ENCODE measurements at places on chromosomes 5 and 9. TPM values are rescaled to one million over a fixed set of nuclear protein-coding genes. Genes with fewer than 3 reads are reported as not detected.

DNA sequence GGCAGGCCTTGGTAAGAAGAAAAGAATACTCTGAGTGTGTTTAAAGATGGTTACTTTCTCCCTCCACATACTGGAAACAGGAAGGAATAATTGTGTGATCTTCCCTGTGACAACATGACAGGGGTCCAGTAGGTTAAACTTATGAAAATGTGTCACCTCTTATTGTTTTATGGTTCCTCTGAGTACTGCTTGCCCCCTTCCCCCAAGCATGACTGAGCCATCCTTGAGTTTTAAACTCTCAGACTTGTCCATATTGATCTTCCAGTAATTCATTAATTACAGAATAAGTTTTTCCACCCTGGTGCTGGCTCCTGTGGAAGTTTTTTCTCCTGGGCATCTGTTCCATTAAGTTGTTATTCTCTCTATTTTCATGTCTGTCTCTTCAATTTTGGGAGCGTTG, 95.8 kb downstream of the CNTLN start:
- DNase-seq, result no peak

DNA sequence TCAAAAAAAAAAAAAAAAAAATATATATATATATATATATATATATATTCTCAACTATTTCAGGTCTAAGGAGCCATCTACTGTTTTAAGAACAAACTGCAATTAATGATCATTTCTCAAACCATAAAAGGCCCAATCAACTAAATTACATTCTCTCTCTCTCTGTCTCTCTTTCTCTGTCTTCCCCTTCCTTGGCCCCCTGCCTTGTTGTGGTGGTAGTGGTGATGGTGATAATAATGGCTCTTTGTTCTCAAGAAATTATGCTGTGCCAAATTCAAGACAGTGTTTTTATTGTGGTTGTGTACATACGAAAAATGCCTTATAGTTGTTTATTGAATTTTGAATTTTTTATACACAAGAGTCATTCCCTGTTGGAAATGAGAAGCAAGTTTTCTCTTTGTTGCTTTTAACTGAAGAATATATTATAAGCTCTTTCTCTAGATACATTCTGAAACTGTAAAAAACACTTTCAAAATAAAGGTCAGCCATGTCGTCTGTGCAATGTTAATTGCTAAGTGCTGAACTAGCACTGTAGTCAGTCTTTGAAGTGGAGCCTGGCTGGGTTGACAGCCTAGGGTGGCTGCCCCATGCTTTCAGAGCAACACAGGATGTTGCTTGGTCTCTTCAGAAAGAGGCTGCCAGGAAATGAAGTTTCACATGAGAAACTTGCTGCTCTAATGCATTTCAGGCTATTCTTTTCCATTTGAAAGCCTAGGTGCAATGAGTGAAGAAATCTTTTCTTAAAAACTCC, 96.0 kb downstream of the HINT1 start:
- peak; percentile 80 for DNase-seq

DNA sequence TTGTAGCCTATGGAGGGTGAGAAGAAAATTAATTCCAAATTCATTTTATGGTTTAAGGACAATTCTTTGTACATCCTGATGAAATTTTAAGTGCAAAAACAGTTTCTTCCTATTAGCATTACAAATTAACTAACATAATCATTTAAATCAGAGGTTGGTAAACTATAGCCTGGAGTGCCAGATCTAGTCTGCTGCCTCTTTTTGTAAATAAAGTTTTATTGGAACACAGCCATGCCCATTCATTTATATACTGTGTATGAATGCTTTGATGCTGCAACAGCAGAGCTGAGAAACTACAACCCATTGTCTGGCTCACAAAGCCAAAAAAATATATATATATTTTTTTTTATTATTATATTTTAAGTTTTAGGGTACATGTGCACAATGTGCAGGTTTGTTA, 80.2 kb downstream of the FNIP1 start:
- DNase-seq, result no peak

DNA sequence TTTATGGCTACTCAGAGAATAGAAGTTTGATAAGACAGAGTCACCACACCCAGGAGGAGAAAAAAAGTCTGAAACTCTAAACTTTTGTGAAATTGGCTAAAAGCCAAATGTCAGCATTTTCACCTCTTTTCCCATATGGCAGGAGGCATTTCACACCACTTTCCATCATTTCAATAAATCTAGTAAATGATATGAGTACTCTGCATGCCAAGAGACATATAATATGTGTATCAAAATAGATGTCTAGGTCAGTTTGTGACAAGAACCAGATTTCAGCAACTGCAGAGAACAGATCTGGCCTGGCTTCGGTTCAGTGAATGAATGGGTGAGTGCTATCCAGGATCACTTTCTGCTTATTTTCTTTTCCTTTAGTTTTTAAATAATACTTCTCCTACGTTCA, 470.8 kb downstream of the ENC1 start:
- DNase-seq, result no peak

GRCh38 chr5:132635873-132636272, 22.1 kb upstream of the IL13 start:
- DNase-seq, result no peak

DNA sequence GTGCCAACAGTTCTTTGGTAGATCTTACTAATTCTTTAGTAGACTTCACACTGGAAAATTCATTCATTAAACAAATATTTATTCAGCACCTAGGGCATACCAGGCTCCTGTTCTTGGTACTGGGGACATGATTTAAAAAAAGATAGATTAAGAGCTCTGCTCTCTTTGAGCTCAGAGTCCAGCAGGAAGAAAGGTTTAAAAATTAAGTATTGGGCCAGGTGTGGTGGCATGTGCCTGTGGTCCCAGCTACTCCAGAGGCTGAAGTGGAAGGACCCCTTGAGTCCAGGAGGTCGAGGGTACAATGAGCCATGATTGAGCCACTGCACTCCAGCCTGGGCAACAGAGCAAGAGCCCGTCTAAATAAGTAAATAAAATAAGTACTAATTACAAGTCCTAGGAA, 41.4 kb downstream of the ENC1 start:
- DNase-seq, result no peak

DNA sequence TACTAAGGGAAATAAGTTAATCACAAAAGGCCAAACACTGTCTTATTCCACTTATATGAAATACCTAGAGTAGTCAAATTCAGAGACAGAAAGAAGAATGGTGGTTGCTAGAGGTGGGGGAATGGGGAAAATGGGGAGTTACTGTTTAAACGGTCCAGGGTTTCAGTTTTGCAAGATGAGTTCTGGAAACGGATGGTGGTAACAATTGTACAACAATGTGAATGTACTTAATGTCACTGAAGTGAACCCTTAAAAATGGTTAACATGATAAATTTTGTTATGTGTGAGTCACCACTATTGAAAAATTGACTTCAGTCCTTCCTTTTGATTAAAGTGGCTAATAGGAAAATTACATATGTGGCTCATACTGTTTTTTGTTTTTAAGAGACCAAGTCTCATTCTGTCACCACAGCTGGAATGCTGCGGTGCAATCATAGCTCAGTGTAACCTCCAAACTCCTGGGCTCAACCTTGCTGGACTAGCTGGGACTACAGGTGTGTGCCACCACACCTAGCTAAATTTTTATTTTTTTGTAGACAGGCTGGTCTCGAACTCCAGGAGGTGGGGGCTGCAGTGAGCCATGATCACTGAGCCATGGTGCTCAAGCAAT, 8.7 kb downstream of the UBQLN1 start:
- DNase-seq, result no peak

- no peak for DNase-seq
Observed at GRCh38 chr9:100087218-100087617, 11.6 kb downstream of the ERP44 start.

DNA sequence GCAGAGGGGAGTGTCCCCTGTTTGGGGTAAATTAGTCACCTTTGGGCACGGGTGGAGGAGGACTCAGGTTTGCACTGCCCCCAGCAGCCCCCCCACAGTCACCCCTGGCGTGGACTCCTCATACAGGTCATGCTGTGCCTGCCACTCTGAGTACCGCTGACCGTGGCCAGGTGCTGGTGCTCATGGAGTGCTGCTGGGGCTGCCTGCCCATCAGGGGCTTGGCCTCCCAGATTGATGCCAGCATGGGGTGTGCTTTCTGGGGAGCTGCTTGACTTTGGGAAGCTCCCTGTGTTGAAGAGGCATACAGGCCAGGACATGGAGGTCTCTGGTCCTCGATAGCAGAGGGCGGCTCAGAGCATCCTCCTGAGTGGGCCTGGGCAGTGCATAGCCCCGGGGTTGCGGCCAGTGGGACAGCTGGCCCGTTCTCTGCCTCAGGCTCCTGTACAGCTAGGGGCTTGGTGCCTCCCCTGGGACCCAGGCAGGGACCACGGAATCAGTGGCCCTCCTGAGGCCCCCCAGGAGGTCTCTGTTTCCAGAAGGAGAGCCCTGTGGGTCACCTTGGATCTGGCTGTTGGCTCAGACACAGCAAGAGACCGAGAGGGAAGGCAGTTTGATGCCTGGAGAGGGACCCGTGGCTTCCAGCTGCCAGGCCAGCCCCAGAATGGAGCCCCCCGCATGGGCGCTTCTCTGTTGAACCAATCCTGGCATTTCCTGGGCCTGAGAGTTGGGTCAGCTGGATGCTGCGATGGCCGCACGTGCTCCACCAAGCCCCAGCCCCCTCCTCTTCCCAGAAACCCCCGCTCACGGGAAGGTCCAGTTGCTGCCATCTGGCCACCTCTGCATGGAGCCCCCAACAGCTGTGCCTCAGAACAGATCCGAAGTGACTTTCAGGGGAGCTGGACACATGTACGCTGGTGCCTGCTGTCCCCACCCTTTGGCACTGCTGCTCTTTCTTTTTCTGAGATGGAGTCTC, 6.1 kb upstream of the AJM1 start:
- peak; percentile 57 for DNase-seq

DNA sequence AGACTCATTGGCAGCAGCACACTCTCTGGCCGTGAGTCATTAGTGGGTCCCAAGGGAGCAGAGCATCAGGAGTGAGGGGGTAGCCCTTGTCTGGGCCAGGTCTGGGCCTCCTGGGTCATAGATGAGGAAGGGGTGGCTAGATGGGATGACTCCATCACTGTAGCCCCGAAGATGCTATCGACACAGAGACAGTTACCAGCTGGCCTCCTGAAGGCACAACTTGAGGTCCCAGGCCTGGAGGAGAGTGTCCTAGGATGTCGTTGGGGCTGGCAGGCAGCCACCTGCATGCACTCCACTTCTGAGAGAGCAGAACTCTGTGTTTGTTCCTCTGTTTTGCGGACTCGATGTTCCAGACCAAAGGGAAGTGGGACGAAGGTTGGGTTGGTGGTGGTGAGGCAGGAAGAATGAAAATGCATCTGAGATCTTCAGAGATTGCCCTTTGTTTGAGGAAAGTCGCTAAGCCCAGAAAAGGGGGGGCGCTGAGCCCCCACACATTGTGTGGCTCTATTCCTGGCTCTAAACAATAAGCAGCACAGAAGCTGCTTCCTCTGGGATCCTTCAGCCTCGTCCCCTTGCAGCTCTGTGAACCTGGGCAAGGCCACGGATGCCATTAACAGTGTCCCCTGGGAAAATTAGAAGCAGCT, 4.7 kb downstream of the BTNL9 start:
- peak; percentile 38 for DNase-seq

DNA sequence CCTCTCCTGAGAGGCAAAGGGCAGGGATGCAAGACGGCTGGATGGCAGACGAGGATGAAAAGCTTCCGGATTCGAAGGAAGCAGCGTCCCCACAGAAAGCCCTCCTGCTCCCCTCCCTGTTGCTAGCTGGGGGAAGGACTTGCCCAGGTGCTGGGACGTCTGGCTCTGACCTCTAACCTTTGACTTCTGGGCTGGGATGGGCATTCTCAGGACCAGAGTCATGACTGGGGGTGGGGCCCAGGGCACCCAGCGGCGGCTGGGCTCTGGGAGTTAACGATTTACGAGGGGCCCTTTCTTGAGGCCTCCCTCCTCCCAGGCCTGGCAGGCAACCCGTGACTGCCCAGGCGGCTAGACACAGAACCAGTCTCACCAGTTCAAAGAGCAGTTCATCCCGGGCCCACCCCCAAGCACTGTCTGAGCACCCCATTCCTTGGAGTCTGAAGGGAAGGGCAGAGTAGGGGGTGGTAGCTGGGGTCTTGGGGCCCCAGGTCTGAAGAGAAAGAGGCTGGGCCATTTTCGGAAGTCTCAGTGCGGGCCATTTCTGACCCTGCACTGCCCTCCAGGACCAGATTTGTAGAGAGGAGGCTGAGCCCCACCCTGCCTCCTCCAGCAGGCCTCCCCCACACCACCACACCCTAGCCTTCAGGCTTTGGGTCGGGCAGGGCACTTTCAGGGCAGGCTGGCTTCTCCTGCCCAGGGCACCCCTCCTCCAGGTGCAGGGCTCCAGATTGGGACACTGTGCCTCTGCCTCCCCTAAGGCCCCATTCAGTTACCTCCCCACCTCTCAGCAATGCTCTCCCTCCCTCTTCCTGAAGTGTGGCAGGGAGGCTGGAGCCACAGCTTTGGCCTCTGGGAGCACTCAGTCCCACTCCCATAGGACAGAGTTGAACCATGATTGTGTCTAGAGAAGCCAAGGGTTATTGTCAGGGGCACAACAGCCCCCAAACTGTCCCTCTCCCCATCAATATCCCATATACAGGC, 5.0 kb upstream of the CXXC5 start:
- peak; percentile 72 for DNase-seq

DNA sequence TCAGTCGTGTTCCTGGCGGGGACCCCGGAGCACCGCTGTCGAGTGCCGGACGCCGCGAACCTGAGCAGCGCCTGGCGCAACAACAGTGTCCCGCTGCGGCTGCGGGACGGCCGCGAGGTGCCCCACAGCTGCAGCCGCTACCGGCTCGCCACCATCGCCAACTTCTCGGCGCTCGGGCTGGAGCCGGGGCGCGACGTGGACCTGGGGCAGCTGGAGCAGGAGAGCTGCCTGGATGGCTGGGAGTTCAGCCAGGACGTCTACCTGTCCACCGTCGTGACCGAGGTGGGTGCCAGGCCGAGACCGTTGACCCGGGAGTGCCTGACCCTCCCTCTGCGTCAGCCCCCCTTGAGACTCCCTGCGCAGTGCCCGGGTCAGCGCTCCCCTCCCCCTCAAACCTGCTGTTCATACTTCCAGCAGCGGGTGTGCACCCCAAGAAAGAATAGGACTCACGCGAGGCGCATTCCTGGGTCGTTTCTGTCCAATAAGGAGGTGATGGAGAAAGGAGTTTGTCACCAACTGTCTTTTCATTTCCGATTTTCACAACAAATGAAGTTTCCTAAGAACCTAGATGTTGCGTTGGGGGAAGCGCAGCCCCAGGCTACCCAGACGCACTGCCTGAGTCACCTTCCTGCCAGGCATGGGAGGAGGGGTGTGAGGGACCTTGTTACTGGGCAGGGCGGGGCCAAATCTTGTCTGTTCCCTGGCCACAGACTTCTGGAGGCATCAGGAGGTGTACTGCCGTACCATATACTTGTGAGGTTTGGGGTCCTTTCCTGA, 722 bp downstream of the SLC22A4 start:
- peak; percentile 92 for DNase-seq

GRCh38 chr5:13250464-13251291, 693.8 kb downstream of the DNAH5 start:
- no peak for DNase-seq

Gene DNAJC25
- 4.9 TPM for total RNA-seq

Gene HABP4
- 6.3 TPM for total RNA-seq

Gene SLC25A2
- 3.0 TPM for total RNA-seq

Gene PCDHGA2
- 1.8 TPM for total RNA-seq
